ENCODE measurements at places on chromosomes 2 and 18.
A peak's percentile ranks its signal among the peaks of the same experiment; 100 is the strongest.

- no peak for DNase-seq
Observed at GRCh38 chr2:58127111-58127510, 80.5 kb downstream of the VRK2 start.

DNA sequence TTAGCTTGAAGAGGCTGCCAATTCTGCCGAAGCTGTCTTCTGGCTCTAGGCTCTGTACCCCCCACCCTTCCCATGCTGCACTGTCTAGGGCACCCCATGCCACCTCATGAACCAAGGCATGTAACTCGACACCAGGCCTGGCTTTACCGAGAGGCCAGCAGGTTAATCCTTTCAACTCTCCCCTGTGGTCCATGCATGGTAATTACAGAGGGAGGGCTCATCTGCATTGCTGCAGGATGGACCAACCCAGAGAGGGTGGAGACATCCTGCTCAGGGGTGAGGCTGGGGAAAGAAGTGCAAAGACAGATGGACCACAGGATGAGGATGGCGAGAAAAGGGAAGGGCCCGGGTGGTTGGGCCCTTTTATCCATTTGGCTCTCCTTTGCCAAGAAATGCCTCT lies 65.8 kb downstream of the KCTD1 start:
- peak; percentile 56 for DNase-seq

DNA sequence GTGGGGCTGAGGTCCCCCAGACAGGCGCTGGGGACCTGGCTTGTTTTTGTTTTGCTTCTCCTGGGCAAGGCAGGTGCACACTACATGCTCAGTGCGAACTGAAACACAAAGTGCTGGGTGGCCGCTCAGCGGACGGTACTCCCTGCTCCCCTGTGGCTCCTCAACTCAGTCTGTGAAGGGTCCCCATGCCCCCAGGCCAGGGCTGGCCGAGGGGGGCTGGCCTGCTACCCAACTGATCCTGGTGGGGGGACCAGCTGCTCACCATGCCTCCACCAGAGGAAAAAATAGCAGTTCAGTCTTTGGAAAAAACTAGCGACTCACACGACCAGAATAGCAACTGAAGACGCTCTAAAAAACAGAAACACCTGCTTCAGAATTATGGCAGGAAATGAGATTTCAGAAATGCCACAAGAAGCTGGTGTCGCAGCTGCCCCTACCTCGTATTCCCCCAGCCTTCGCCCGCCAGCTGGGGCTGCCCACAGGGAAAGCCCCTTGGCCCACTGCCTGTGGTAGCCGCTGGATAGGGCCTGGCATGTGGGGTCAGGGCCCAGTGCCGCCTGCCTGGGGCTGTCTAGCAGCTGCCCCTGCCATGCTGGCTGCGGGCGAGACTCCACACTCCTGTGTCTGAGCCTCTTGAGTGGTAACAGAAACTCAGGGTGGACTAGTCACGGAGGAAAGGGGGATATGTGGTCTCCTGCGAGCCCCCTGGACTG lies 43.7 kb downstream of the MEX3C start:
- DNase-seq = no peak

DNA sequence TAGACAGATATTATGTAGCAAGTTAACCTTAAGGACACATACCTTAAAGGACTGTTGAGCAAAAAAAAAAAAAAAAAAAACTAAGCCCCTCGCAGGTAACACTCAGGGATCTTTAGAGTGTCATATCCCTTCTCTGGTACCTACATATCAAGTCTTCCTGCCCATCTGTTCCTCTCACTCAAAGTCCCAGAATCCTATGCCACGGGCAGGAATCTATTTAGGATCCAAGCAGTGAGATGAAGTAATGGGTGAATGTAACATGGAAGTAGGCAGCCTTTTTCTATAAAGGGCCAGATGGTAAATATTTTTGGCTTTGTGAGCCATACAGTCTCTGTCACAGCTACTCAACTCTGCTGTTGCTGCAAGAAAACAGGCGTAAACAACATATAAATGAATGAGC lies 496.7 kb downstream of the STK39 start:
- DNase-seq = no peak

GRCh38 chr2:183666031-183666430 lies 541.8 kb downstream of the NUP35 start:
- DNase-seq = no peak

- peak; percentile 9 for DNase-seq
Observed at GRCh38 chr2:151878655-151879563, 50.7 kb upstream of the ARL5A start.

- DNase-seq = no peak
Observed at GRCh38 chr18:24266131-24266530, 127.3 kb downstream of the CABYR start.

DNA sequence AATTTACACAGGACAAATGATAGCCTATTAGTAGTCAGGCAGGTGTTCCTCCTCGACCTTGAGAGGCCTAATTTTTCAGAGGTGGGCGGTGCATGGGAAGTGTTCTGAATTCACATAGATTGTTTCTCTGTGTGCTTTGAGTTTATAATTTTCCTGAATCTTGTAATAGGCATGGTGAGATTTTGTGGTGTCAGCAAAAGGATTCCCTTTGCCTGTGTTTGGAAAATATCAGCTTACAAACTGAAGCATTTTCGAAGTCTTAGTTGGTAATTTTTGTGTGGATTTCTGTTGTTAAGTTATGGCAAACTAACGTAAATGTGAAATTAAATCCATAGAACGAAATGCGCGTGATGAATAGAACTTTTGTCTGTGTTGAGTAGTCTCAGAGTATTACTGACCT lies 194.0 kb upstream of the RBMS1 start:
- DNase-seq = no peak

DNA sequence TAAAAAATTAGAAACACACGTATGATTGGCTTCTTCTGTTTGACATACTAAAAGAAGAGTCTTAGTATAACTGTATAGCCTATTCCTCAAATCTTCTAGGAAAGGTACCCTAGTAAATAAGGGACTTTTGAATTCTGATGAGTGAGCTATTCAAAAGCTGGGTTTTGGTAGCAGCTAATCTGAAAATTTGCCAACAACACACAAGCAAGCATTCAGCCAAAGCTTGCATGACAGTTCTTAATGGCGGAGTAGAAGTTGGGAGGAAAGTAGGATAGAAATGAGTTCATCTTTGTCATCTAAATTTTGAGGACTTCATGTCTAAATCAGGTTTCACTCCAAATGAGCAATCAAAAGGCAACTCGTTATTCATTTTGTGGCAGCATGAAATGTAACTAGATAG lies 813.0 kb downstream of the MBD2 start:
- no peak for DNase-seq

DNA sequence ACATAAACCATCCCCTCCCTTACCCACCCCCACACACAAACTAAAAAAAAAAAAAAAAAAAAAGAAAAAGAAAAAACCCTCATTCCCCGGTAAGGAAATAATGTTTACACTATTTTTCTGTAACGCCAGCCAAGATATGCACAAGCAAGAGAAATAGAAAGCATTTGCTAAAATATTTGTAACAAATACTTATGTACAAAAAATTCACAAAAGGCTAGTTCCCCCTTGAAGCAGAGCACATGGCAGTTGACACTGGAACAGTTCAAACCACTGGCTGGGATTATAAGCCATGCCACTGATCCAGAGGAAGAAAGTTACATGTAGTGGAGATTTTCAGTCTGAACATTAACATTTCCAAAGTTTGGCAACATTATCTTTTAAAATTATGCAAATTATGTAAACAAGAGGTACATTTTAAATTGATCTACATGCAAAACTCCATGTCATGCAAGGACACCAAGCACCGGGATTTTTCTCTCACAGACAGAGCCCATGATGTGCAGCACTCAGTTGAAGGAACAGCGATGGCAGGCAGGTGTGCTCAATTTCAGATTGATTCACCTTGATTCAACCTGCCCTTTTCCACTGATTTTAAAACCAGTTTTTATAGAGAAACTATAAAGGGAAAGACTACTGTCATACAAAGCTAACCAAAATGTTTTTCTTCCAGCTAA lies 21.4 kb downstream of the PNO1 start:
- no peak for DNase-seq

GRCh38 chr2:86794861-86795260 lies 4.1 kb upstream of the CD8A start:
- no peak for DNase-seq

- peak; percentile 44 for DNase-seq
Observed at GRCh38 chr2:159968279-159968900, 94.0 kb downstream of the PLA2R1 start.

- DNase-seq = no peak
Observed at GRCh38 chr18:24922491-24922890, 429.5 kb downstream of the ZNF521 start.

DNA sequence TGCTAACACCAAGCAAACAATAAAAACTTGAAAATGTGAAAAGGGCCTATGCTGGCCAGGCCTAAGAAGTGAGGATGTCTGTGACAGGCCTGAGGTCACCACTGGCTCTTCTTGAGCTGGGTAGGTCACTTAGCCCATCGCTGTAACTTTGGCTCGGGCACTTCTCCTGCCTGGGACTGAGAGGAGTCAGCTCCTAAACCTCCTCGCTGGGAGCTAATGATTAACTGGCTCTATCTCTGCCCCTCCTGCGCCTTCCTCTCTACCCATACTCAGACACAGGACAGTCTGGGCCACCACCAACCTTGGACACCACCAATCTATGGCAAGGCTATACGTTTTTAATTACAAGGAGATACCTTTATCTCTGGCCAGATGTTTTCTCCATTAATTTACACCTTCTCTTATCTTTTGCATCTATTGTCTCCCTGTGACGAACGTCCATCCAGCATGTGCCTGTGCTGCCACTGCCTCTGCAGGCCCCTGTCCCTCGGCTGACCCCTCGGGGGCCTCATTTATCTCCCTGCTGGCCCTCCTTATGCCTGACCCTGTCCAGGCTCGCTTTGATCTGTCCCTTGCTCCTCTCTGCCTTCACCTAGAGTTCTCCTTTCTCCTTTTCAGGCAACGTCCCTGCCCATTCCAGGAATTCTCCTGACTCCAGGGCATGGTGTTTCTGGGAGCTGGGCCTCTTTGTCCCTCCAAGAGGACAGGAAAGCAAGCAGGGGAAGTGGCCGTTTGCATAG lies 149.1 kb upstream of the GATA6 start:
- DNase-seq = peak; percentile 92

DNA sequence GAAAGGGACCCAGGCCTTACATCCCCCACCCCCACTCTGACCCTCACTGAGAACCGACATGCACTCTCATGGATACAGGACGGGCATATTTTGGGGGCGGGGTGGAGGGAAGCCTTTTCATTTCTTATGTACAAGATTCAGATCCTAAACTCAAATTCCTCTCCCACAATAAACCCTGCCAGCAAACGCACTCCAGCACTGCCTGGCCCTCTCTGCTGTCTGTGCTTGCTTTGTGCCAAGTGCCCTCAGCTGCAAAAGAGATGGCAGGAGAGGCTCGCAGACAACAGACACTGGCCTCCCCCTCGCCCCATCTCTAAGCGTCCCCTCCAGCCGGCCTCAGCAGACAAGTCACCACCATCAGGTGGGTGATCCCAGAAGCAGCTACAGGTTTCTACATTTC lies 42.4 kb downstream of the FAM168B start:
- no peak for DNase-seq

DNA sequence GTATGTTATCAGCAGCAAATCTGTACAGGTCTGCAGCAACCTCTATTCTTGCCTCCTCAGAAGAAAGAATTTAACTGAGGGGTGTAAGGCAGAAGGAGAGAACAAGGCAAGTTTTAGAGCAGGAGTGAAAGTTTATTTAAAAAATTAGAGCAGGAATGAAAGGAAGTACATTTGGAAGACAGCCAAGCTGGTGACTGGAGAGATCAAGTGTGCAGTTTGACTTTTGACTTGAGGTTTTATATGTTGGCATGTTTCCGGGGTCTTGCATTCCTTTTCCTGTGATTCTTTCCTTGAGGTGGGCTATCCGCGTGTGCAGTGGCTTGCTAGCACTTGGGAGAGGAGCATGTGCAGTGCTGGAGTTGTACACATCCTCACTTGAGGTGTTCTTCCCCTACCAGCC lies 16.5 kb upstream of the CERS6 start:
- no peak for DNase-seq

- no peak for DNase-seq
Observed at GRCh38 chr18:57561261-57561660, 25.2 kb downstream of the FECH start.

DNA sequence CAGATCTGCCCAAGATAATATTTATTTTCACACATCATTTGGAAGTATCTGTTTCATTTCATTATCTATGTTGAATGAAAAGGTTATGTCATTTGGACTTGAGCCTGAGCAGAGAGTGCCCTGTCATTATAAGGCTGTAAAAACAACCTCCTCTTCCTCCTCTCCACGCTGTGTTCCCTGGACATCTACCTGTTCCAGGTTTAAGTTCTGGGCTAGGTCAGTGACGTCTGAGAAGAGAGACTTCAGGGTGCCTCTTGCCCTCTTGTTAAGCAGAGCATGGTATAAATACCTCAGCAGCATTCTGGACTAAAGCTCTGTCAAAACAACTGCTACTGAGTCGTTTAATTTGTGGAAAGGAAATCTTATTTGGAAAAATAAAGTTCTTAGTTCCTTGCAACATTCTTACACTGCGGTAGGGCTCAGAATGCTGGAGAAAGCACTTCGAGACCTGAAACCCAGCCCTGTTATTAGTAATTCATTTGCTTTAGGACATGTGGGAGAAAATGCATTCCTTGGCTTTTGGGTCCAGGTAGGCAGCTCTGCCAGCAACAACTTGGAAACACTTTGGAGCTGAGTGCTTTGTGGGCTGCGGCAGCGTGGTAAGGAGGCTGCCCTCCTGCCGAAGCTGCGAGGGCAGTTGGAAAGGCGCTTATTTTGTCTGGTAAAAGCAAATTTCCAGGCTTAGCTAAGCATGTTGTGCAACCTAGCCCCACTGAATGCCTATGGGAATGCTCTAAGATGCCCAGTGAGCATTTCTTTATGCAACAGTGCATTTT lies 91.8 kb upstream of the NEDD4L start:
- no peak for DNase-seq

DNA sequence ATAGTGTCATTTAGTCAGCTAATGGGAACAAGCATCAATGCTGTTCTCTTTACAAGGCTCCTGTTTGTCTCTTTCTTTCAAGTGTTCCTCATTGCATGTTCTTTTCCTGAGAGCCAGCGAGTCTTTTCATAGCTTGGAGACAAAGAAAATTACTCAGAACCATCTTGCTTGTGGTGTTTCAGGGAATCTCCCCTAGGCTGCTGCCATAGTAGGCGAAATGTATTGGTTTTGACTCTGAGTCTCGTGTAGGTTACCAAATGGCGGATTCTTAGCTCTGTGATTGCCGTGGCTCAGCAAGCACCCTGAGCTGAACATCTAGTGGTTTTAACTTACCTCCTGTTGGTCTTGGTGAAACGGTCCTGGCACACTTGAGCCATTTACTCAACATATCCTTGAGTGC lies 68.7 kb downstream of the RHBDD1 start:
- no peak for DNase-seq

GRCh38 chr2:241282555-241282954 lies 32.9 kb downstream of the HDLBP start:
- no peak for DNase-seq
